ENCODE measurements at places on chromosomes 16 and 17.

GRCh38 chr17:7911116-7911515 is 5.0 kb downstream of the RNF227 start:
- DNase-seq, result no peak

- no peak for DNase-seq
These were observed 67.7 kb downstream of the SMG6 start for GRCh38 chr17:2235792-2236366.

DNA sequence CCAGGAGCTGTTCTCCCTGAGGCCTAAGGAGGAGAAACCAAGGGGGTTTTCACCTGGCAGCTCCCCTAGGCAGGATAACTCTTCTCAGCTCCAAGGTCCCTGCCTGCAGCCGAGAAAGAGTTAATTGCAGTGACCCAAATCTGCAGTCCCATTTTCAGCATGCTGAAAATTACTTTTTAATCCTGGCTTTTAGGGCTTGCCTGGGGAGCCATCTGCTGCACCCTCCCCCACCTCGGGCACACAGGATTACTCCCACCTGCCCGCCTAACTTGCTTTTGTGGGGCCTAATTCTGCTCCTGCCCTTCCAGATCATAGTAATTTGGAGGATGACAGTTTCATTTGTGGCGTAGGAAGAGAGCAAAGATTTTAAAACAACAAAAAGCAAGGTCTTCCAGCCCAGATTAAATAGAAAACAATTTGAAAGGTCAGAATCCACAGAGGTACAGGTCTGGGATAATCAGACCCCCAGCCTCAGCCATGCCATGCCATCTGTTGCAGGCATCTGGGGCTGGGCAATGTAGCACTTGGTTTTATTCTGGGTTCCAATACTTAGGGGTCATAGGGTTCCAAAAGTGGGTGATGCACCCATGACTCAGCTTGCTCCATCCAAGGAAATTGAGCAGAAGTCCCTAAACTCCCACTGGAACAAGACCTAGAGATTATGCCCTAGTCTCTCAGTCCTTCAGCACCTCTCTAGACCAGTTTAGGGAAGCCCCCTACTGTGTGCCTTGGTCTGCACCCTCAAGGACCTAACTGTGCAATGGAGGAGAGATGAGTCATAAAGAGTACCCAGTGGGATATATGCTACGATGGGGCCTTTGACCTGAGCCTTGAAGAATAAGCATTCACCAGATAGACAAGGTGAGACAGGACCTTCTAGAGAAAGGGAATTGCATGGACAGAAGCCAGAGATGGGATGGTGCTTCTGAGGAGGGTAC is 64.5 kb upstream of the NLK start:
- no peak for DNase-seq

DNA sequence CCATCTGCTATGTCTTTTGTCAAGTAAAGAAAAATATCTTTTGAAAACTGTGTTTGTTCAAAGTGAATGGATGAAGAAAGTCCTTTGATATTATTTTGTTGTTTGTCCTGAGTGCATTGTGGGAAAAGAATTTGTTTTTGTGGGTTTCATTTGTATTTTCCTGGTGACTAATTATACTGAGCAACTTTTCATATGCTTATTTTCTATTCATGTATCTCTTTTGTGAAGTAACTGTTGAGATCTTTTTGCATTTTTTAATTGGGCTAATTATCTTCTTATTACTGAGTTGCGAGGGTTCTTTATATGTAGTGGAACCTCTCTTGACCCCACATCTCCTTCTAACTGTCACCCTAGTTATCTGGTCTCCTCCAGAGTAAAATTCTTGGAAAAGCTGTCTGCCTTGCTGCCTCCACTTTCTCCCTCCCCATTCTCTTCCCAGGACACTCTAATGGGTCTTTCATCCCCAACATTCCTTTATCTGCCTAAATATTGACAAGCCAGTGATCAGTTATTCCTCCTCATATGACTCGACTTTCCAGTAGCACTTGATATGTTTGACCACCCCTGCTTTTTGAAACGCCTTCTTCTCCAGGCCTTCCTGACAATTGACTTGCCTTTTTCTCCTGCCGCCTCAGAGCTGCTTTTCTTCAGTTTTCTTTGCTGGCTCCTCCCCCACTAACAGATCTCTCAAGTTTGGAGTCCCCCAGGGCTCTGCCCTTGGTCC is 117.6 kb upstream of the HAS3 start:
- DNase-seq, result no peak

GRCh38 chr17:44749076-44749979 is 9.5 kb upstream of the ADAM11 start:
- DNase-seq, result no peak

DNA sequence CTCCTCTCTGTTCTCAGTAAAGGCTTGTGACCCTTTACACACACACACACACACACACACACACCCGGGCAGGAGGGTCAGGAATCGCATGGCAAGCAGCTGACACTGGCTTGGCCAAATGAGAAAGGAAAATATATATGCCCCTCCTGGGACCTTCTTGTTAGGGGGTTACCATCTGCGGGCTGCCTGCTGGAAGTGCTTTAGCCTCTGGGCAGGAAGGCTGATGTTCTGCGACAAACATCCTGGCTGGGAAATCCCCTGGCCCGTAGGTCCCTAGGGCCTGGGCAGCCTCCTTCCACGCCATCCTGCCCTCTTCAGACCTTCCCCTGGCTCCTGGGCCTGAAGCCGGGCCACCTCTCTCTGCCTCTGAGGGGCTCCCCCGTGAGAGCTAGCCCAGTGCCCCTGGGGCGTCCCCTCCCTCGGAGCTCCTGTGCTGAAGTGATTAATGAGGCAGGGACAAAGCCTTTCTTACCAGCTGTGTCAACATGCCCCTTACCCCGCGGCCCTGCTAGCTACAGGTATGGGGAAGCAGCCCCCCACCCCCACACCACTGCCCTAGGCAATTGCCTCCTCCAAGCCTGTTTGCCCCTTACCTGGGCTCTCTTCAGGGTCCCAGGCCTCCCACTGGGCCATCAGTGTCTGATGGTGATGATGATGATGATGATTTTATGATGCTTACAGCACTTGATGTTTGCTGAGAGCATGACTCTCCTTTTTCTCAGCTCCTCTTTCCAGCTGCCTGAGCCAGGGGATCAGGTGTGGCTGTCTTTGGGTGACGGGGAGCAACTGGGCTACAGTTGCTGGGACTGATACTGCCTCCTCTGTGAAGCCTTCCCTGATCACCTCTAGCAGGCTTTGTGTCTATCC is 32.8 kb upstream of the ETV4 start:
- no peak for DNase-seq

GRCh38 chr17:79844869-79845600 is 5.8 kb upstream of the CBX4 start:
- DNase-seq, result no peak

DNA sequence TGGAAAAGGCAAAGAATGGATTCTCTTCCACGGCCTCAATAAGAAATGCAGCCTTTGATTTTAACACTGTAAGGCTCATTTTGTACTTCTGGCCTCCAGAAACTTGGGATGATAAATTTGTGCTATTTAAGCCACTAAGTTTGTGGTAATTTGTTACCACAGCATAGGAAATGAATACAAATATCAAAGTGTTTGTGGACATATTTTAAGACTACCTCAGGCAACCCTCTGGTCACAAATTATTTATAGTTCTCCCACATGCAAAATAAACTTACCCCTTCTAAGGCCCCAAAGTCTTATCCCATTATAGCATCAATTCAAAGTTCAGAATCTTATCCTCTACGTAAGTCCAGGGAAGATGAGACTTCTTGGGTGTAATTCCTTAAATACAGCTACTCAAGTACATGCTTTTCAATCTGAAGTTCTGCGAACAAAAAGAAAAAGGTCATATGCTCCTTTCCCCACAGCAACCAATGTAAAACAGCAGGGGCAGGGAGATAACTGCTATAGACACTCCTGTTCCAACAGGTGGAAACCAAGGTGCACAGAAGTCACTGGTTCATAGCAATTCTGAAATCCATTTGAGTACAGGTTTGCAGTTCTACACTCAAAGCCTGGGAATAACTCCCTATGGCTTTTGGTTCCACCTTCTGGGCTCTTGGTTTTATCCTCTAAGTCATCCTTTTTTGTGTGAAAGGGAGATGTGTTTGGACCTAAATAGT is 5.4 kb upstream of the EFCAB13 start:
- no peak for DNase-seq

GRCh38 chr17:76617838-76618237 is 25.7 kb downstream of the ST6GALNAC1 start:
- no peak for DNase-seq

GRCh38 chr16:89316701-89317100 is 99.2 kb downstream of the ZNF778 start:
- DNase-seq, result no peak

- no peak for DNase-seq
These were observed 1.8 kb upstream of the HELZ start for GRCh38 chr17:67246653-67247415.

DNA sequence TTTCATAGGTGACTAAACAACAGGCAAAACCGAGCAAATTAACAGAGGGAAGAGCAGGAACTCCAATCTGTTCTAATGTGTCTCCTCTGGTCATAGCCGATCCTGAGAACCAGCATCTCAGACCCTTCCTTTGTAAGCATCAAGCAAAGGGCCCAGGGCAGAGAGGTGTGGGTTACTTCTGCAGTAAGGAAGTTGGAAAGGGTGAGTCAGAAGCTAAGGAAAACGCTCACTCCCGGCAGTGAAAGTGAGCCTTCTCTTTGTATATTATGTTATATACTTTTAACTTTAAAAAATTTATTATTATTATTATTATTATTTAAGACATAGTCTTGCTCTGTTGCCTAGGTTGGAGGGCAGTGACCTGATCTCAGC is 77.7 kb downstream of the MRM3 start:
- no peak for DNase-seq

DNA sequence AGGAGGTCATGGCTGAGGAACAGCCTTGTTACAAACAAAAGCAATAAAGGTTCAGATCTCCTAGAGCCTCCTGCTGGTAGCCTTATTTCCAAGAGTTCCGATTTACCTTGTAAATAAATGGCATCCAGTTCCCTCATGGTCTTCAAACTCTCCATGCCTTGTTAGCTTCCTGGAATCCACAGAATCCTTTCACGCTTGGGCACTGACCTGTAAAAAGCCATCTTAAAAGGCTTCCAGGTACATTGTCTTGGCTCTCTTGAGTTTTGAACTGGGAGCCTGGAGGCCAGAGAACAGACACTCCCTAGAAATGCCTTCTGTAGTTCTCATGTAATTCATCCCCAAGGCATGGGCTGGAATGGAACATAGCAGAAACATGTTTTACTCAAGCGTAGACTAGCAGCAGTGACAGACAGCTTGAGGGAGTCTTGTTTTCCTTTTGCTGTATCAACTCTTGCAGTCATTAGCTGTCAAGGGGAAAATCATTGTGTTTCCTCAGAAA is 207.9 kb downstream of the SNX29 start:
- no peak for DNase-seq

DNA sequence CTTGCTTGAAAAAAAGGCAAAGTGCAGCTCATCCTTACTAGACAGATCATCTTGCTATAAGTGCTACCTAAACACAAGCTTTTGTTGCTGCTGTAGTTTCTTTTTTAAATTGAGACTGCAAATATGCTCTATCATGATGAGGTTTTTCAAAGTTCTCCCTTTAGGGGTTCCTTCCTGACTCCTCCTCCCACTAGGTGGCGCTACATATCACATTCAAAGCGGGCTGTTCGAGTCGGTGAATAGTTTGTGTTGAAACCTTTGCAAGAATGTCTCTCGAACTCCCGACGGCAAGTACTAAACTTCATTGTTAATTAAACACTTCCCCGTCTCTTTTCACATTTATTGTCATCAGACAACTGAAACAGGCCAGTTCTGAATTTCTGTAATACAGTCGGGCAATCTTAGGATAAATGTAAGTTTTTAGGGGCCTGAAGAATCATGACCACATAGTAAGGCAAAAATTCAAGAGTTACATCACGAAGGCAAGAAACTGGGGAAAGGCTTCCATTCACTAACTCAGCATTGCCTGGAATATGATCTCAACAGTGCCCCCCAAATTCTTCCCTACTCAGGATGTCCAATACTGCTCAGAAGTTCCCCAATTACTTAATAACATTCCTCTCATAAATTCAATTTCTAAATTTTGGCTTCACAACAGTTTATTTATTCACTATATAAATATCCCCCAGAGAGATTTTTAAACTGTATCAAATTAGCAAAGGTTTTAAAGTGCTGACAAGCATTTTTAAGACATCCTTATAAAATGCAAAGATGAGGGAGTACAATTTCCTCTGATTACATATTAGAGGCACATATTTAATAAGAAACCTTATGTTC is 6.7 kb downstream of the HS3ST3A1 start:
- DNase-seq, result peak; percentile 71

GRCh38 chr16:48029768-48030167 is 126.0 kb downstream of the ABCC12 start:
- DNase-seq, result no peak

DNA sequence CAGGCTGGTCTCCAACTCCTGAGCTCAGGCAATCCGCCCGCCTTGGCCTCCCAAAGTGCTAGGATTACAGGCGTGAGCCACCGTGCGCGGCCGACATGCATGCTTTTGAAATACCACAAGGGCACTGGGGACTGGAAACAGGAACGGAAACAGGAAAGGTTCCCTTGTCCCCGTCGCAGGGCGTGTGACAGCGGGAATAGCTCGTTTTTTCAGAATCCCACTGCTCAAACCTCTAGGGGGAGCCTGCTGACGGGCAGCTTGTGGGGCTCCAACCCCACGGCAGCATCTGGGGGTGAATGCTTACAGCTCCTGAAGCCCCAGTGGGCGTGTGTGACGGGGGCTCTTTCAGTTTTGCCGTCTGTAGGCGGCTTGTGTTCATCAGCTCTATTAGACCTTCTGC is 18.8 kb upstream of the ASGR2 start:
- DNase-seq, result no peak

DNA sequence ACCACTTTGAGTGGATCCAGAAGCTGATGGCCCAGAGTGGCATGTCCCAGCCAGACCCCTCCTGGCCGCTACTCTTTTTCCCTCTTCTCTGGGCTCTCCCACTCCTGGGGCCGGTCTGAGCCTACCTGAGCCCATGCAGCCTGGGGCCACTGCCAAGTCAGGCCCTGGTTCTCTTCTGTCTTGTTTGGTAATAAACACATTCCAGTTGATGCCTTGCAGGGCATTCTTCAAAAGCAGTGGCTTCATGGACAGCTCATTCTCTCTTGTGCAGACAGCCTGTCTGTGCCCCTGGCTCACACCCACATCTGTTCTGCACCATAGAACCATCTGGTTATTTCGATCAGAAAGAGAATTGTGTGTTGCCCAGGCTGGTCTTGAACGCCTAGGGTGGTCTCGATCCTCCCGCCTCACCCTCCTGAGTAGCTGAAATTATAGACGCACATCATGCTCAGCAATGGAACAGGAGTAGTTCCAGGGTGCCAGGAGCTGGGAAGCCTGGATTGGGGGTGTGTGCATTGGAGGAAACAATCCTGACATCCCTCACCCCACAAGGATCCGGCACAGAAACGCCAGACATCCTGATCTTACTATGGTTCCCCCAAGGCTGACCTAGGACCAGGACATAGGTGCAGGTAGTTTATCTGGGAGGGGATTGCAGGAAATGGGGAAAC is 4.6 kb downstream of the PRSS21 start:
- no peak for DNase-seq

- no peak for DNase-seq
These were observed 1.0 kb upstream of the GCSH start for GRCh38 chr16:81097230-81097629.
